ENCODE measurements at places on chromosomes 13 and 19.

DNA sequence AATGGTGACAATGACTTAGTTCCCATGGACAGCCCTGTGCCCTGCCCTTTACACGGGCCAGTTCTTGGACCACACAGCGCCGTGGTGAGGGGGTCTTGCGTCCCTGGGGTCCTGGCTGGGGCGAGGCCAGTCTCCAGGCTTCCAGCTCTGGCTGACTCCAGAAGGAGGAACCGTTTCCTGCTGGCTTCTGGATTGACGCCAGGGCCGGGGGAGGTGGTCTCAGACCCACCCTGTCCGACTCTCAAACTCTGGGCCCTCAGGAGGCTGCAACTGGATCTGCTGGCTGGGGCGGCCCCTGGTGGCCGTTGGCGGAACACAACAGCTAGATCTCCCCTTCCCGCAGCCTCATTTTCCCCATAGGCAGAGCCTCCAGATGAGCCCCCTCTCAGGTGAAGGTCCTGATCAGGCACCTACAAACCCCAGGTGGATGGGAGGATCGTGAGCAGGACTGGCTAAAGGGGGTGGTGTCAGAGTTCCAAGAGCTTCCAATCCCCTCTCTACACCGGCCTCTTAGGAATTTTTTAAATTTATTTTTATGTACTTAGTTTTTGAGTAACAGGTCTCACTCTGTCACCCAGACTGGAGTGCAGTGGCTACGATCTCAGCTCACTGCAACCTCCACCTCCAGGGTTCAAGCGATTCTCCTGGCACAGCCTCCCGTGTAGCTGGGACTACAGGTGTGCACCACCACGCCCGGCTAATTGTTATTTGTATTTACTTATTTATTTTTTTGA, 8.0 kb downstream of the CCDC194 start:
- DNase-seq = peak; percentile 41

GRCh38 chr13:73258406-73258805, 199.6 kb downstream of the KLF5 start:
- no peak for DNase-seq

DNA sequence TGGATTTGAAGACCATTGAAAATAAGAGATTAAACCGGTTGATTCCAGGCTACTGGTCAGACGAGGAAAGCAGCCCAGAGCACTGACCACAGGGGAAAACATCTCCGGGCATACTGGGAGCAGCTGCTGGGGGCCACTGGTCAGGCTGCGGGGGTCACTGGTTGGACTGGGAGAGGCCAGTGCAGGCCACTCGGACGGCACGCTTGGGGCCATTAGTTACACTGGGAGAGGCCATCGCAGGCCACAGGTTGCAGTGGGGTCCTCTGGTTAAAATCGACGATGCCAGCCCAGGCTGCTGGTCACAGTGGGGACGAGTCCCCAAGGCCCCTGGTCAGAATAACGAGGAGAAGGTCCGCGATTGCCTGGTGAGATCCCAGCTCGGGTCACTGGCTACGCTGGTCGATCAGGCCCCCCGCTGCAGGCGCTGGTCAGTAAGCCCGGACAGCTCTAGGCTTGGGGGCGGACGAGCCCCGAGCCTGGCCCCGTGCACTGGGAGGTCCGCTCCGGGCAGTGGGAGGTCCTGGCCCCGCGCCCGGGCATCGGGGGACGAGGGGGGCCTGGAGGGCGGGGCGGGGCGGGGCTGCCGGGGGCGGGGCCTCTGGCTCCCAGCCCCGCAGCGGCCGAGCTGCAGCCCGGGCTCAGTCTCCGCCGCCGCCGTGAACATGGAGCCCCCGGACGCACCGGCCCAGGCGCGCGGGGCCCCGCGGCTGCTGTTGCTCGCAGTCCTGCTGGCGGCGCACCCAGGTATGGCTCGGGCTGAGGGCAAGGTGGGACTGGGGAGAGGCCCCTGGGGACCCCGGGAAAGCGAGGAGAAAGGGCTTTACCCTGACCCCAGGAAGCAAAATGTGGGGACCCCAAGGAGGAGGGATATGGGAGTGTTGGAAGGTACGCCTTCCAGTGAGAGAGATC, at the start of gene BCAM:
Gene BCAM, plus strand, starts transcription at position 641 of the 909 bp plus-strand sequence. Its CDS starts 22 bp downstream, at position 663.
- peak; percentile 84 for DNase-seq

DNA sequence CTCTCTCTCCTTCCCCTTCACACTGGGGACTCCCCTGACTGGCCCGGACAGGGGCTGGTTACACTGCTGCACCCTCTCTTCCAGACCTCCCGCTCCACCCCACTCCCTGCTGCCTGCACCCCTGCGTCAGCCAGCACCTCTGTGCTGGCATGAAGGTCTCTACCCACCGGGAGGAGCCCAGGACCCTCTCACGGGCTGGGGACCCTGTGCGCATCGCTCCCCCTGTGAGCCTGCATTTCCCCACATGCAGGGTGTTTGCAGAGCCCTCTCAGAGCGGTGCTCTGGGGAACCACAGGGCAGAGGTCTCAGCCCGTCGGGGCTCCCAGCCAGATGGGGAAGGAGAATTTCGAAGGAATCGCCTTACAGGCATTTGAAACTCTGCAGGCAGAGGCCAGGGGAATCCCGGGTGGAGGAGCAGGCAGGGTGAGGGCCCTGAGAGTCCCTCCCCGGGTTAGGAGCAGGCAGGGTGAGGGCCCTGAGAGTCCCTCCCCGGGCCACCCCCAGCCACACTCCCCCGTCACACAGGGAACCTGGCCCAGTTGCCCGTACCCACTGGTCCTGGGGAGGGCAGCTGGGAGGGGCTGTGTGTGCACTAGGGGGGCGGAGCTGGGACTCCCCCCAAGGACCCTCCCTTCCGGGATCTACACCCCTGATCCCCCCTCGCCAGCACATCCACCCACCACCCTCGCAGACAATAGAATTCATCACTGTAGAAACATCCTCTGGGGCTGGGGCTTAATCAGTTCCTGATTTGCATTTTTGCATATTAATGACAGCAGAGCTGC, 16.3 kb upstream of the TCF3 start:
- DNase-seq = no peak

- no peak for DNase-seq
These were observed 13.1 kb downstream of the SULT2B1 start for GRCh38 chr19:48565090-48565489.

DNA sequence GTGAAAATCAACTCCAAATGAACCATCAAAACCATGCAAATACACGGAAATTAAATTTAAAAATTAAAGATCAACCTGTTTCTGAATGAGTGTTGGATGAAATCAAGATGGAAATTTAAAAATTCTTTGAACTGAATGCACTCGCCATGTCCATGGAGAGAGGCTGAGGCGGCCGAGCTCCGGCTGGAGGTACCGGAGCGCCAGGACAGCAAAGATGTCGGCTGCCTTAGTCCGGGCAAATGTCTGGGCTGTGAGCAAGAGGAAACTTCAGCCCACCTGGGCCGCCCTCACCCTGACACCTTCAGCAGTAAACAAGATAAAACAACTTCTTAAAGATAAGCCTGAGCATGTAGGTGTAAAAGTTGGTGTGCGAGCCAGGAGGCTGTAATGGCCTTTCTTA, 5.3 kb upstream of the ZNF506 start:
- DNase-seq = no peak

DNA sequence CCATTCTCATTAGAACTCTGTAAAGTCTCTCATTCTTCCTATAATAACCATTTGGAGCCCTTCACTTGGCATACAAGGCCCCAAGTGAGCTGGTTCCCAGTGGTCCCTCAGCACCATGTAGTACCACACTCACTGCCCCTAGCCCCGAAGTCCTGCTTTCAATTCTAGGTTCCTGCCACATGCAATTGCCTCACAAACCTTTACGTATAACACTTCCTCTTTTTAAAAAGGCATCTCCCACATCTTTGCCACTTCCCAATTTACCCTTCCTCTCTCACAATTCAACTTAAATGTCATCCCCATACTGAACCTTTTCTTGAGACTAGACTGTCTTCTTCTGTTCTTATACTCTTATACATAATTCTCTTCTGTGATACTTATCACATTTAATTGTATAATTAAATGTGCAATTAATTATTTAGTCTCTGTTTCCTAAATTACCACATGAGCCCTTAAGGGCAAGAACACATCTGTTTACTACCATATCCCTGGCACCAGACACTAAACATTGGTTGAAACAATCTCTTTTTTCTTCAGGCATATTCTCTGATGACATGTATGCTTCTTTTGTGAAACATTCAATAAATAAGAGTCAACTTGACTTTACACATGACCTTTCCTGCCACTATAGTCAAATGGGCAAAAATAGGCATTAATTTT, 304.0 kb downstream of the SPRY2 start:
- no peak for DNase-seq

GRCh38 chr13:25372284-25373081, 709 bp downstream of the ATP8A2 start:
- DNase-seq = no peak

GRCh38 chr19:1884719-1885334, 469 bp downstream of the ABHD17A start:
- peak; percentile 24 for DNase-seq

DNA sequence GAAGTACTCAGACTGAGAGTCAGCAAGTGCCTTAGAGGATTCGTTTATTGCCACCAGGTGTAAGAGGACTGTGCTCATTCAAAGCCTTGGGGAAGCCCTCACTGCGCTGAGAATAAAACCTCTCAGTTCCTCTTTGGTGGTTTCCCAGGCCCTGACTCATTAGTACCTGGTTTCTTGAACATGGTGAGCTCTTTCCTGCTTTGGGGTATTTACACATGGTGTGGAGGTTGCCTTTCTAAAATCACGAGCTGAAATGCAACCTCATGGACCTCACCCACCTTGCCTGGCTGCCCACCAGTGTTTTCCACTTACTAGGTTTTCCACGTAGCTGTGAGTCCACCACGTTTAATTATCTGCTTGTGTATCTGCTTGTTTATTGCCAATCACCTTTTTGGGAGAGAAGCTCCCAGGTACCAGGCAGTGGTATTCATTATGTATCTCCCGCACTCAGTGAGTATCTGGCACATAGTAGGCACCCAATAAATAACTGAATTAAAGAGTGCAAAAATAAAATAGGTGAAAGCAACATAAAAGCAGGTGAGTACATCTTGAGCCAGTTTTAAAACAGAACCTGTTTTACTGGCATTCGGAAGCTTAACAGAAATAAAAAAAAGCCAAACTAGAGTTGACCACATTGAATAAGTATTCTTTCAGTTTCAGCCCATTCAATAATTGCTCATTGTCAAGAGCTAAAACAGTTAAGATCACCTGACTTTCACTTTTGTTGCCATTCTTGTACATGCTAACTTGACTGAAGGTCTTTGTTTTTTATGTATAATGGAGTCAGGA, 533.0 kb downstream of the MYO16 start:
- no peak for DNase-seq

- no peak for DNase-seq
These were observed 447 bp downstream of the RBM42 start for GRCh38 chr19:35629332-35629633.

GRCh38 chr13:45219123-45219891, 18.5 kb upstream of the KCTD4 start:
- DNase-seq = peak; percentile 42

- DNase-seq = no peak
These were observed 60.1 kb downstream of the DCT start for GRCh38 chr13:94419304-94419924.

- DNase-seq = no peak
These were observed 212.2 kb upstream of the HTR2A start for GRCh38 chr13:47109028-47109427.

GRCh38 chr19:1252221-1252820, 3.9 kb downstream of the MIDN start:
- peak; percentile 81 for DNase-seq

DNA sequence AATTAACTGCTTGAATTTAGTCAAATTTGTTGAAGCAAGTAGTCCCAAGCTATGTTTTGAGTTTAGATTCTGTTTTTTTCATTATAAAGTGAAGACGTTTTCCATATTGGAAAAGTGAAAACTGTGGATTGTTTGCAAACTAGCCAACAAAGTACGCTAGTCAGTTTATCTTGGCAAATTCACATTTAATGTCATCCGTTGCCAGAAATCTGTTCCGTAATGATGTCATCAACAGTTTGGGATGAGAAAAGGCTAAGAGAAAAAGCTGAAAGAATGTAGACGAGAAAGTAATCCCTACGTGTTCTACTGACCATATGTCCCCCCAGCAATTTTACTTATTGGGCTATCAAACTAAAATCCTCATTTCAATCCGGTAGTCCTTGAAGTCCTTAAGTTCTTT, 419.6 kb downstream of the GPC6 start:
- DNase-seq = no peak

- DNase-seq = no peak
These were observed 12.1 kb downstream of the LMTK3 start for GRCh38 chr19:48499316-48500090.

DNA sequence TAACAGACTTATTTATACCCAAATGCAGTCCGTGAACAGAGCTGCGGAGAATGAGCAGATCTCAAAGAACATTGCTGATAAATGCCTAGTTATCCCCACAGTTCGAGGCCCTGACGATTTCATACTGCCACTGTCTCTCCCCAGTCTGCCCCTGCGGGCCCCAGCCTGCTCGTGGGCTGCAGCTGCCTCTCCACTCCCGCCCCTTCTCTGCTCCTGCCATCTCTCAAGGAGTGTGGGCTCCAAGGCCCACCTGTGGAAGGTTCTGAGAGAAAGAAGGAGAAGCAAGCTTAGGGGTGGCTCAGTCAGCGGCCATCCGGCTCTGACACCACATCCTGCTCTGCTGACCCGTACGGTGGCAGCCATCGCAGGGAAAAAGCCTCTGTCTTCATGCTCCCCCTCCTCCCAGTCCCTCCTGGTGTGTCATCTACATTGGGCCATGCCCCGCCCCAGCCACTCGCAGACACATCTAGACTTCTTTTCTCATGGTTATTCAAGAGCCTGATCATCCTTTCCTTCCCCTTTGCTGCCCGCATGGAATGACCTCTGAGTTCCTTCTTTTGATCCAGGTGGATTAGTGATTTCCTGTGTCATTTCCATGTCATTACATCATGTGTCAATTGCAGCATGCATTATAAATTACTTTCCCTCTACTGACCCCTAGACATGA, 52.0 kb downstream of the EPS15L1 start:
- DNase-seq = no peak

GRCh38 chr13:44313674-44314073, 60.0 kb upstream of the SERP2 start:
- DNase-seq = peak; percentile 61

GRCh38 chr19:34145741-34146202, 26.5 kb upstream of the LSM14A start:
- peak; percentile 45 for DNase-seq

DNA sequence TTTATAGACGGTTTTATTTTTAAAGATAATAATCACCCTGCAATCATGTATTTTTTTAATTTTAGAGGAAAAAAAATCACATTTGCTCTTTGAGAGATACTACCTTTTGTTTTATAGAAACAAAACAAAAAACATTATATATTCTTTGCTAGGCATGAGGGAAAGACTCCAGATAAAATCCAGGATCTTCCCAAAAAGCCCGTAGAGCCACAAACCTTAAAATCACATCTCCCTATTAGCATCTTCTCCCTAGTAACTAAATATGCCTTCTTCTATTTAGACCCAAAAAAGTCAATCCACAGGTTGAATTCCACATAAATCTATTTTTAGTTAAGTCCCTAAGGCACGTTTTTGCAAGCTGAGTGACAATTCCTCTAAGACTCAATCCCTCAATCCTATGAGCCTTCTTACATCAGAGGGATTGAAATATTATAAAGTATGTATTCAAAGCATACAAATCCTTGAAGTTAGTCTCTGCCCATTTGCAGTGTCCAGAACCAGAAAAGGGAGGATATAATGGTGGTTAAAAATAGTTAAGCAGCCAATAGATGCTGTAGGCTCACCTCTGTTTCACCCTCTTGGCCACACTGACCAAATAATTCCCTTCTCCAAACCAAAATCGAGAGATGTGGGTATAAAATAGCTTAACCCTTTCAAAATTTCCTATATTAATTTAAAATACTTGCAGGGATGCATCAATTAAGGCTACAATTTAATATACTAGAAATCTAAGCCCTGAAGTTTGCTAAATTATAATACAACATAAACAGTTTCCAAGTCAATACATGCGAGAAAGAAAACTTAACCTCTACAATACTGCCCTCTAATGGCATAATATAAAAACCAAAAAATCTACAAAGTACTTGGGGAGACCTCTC, 64.0 kb downstream of the SERP2 start:
- peak; percentile 68 for DNase-seq

All from ACHN (cell line).